ENCODE measurements at places on chromosomes 1 and 21.

GRCh38 chr1:98184856-98185255, 264.0 kb upstream of the DPYD start:
- no peak for DNase-seq

DNA sequence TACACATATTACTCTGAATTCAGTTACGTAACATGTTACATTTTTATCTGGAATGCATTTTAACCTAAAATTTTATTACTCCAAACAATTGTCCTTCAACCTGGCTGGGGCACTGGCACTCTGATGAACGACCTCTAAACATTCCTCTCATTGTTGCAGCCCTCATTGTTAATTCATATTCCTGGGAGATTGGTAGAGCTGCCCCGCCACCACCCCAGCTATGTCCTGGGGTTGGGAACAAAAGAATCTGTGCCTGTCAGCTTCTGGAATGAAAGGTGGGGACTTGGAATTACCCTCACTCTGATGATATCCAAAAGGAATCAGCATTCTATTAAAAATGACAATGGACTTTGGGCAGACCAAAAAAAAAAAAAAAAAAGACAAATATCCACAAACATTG, 38.0 kb upstream of the DESI2 start:
- no peak for DNase-seq

GRCh38 chr21:37655611-37656300, 260.5 kb downstream of the KCNJ6 start:
- no peak for DNase-seq

DNA sequence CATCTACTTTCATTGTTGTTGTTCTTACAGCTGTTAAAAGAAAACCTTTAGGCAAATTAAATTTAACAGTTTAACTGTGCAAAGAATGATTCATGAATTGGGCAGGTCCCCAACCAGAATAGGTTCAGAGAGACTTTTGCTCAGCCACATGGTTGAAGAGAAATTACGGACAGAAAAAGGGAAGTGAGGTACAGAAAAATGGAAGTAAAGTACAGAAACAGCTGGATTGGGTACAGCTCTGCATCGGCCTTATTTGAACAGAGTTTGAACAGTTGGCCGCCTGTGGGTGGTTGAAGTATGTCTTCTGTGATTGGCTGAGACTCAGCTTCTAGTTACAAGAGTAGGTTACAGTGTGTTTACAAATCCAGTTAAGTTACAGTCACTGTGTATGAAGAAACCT, 210.1 kb downstream of the FGGY start:
- no peak for DNase-seq

DNA sequence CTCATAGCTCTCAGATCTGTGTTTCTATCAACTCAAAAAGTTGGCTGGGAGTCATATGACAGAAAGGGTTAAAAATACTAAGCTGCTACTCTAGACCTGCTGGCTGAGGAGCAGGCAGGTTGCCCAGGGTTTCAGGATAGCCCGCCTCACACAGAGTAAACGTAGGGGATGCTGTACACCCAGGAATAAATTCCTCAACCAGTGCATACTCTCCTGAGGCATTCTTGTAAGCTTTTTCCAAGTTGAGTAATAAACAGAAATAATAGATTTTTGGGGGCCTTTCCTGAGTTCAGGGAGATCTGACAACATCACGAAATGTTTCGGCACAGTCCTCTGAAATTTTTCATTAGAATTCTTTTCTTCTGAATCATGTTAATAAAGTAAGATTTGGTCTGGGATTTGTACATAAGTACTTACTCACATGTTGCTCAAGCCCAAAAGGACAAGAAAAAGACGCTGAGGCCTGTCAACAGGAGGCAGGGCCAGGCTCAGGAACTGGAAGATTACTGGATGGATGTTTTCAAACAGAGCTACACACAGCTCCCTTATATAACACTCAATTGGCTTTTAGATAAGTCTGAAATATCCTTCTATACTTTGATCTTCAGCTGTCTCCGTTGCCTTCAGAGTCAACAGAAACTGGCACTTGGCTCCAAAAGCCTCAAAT, 41.0 kb downstream of the TGFBR3 start:
- no peak for DNase-seq

Data from retina (tissue), 1 donor.